Lower leg skin (tissue), 4 donors: ENCODE measurements at places on chromosomes 3 and 15. TPM values are rescaled to one million over a fixed set of nuclear protein-coding genes. Genes with fewer than 3 reads are reported as not detected.

EHHADH gene
- total RNA-seq: 4.7 TPM

PRKAR2A gene
- total RNA-seq: 27.6 TPM

GXYLT2 gene
- 2.7 TPM for total RNA-seq

GOLGA8G gene
- total RNA-seq: 0.10 TPM

GNAT1 gene
- not detected for total RNA-seq

TRMT10C gene
- 14.3 TPM for total RNA-seq
